ENCODE measurements at places on chromosomes 4 and X.
A peak's percentile ranks its signal among the peaks of the same experiment; 100 is the strongest.

DNA sequence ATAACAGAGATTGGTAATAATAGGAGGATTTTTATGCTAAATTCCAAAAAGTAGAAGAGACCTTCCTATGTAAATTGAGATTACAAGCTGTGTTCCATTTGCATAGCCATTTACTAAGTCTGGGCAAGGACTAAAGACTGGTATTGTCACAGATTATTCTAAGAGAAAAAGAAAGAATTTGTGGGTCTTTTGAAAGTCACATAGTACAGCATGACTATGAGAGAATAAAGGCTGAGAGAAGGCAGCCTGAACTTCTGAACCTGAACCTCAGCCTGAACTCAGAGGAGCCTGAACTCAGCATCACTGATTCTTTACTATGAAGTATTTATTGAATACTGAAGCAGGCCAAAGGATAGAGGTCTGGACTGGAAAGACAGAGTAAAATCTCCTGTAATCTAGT is 297.5 kb downstream of the STPG2 start:
- no peak for DNase-seq

DNA sequence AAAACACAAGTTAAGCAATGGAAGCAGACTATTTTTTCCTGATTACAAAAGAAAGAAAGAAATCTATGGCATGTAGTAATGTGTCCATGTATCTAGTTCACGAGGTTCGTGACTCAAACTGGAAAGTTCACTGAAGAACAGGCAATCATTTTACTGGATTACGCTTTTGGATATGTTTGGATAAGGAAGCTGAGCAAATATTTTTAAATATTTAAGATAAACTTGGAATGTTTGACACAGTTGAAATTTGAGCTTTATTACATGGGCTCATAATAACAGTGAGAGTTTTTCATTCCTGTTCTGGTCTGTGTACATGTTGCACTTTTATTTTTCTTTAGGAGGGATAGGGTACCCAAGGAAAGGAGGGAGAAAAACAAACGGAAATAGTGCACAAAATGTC is 244.2 kb upstream of the GK2 start:
- no peak for DNase-seq

DNA sequence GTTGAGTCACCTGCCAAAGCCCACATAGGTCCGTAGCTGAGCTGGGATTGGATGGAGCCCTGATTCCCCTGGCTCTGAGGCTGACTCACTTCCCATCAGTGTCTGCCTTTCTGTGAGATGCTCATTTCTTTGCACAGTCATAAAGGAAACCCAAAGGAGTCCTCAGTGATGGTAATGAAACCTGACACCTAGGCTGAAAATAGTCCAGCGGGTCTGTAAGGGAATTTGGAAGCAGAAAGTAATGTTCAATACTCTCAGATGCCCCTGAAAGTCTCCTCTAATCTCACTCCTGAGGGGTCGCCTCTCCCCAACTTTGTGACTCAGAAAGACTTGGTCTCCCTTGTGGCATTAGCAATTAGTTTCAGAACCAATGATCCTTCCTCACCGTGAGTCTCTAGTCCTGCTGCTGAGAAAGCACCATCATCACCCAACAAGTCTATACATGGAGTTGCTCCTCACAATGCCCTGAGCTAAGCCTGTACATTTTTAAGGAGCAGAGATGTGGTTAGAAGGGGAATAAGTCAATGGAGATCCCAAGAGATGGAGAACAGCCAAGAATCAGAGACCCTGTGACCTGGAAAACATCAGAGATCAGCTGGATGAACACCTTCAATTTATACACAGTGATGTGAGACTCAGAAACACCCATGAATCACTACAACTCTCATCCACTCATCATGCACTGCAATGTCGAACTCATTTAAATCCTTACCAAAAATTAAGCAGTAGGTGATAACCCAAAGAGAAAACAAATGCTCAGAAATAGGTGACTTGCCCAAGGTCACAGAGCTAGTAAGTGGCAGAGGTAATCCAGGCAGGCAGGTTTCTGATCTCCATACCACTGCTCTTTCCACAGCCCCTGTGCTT is 219.0 kb upstream of the CPEB2 start:
- peak; percentile 23 for DNase-seq

- DNase-seq, result no peak
Observed at GRCh38 chr4:124209211-124209610, 503.3 kb downstream of the ANKRD50 start.

DNA sequence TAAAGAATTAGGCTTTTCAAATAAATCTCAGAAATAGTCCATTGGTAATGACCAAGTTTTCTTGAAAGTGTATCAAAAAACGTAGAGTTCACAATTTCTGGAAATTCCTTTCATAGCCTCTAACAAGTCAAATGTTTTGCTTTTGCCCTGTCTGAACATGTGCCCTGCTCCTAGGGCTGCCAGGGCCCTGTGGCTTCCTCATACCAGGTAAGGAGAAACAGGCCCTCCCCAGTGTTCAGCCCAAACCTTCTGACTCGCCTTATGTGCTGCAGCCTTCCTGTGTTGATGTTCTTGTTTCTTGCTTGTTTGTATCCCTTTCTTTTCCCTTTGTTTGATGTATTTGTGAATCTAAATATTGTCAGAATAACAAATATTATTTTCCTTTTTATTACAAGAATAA is 146.1 kb upstream of the PACRGL start:
- DNase-seq, result no peak

DNA sequence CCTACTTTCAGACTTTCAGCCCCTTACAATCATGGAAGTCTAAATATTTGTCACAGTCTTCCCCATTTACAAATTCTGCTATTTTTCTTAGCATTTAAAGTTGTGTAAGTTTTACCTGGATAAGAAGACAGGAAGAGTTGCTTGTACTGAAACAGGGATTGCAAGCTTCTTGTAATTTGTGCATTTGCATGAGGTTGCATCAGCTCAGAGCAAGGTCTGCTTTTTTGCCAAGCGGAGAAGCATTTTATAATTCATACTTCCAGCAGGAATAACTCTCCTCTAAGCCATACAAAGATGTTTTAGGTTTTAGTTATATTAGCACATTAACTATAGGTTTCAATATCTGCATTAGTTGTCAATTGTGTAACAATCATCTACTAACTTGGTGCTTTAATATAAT is 922.0 kb upstream of the PABPC4L start:
- DNase-seq, result no peak

- no peak for DNase-seq
Observed at GRCh38 chrX:75158054-75158453, 2.0 kb upstream of the ABCB7 start.

GRCh38 chr4:99100876-99101275 is 12.3 kb upstream of the ADH5 start:
- no peak for DNase-seq

DNA sequence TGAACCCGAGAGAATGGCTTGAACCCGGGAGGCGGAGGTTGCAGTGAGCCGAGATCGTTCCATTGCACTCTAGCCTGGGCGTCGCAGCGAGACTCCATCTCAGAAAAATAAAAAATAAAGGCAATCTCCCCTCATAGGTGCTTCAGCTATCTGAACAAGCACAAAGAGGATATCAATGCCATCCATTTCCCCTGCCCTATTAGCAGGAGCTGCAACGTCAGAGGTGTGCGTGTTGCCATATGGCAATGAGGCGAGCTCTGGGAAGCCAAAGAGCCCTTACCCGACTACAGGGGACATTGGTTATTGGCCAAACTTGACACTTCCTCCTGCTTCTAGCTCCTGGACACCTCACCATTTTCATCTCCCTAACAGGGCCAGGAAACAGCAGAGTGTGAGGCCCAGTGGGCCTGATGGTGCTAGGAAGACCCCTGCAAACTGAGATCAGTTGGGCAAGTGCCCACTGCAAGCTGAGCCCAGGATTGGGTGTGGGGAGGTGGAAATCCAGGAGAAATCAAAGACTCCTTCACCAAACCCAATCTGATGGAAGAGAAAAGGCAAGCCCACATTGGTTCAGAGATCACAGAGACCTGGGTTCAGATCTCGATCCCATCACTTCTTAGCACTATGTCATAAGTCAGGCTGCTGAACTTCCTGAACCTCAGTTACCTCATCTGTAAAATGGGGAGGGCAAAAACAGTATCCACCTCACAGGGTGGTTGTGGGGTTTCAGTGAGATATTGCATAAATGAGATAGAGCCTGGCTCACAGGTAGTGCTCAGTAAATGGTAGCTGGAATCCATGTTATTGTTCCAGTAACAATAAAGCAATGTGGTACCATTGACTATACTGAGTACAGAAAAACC is 21.2 kb downstream of the SLC25A5 start:
- no peak for DNase-seq

DNA sequence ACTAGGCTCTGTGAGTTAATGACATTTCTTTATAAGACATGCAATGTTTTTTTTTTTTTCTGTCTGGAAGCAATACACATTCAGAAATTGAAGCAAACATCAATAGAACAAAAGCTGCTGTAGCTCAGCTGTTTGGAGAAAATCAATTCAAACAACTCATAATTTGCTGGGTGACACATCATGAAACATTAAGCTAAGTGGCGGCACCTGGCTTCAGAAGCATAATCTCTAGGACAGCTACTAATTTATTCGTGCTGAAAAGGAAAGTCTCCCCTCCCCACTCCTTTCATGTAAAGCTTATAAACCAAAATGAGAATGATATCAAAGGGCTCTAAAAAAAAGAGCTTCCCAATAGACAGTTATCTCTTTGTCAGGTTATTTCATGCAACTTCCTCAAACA is 73.9 kb downstream of the LUZP4 start:
- DNase-seq, result no peak

DNA sequence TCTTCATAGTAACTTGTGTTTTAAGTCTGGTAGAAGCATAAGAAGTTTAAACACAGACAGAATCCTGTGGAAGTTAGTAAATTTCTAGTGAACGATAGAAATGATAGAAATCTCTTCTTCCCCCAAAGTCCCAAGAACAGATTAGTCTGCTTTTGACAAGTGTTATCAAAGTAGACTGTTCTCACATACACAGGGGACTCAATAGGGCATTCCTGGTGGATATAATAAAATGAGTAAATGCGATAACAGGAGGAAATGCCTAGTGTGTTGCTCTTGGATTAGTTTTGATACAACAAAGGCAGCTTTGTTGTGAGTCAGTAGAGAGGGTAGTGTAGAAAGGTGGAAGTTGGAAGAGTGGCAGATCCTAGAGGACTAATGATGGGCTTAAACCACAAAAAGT is 43.5 kb downstream of the CLCN3 start:
- no peak for DNase-seq

- no peak for DNase-seq
Observed at GRCh38 chr4:157280673-157281072, 60.1 kb downstream of the GRIA2 start.

- DNase-seq, result no peak
Observed at GRCh38 chr4:186946682-186947294, 223.1 kb upstream of the FAT1 start.

GRCh38 chr4:26803211-26803861 is 57.3 kb upstream of the STIM2 start:
- DNase-seq, result no peak

DNA sequence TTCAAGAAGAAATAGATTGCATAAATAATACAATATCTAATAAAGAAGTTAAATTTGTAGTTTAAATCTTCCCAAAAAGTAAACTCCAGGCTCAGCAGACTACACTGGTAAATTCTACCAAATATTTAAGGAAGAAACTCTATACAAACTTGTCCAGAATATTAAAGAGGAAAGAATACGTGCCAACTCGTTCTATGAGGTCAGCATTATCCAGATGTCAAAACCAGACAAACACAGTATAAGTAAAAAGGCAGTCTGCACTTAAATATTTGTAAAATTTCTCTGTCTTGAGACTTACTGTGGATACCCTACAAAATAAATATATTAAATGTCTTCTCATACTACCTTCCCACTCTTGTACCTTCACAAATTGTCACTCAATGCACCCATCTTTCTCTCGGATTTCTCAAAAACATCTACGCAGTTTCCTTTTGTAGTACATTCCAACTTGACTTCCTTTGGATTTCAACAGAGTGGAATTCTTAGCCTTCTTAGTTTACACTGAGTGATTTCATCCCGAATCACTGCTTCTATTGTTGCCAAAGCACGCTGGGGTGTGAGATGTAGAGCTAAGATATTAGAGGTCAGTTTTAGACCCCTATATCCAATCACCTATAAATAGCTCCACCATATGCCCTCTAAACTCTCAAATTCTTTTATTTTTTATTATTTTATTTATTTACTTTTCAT is 71.6 kb upstream of the MAB21L2 start:
- DNase-seq, result no peak

GRCh38 chr4:144818136-144818535 is 172.2 kb downstream of the HHIP start:
- no peak for DNase-seq

GRCh38 chr4:177356206-177356605 is 46.5 kb downstream of the NEIL3 start:
- no peak for DNase-seq

GRCh38 chrX:76555816-76556215 is 128.3 kb downstream of the MAGEE1 start:
- no peak for DNase-seq

DNA sequence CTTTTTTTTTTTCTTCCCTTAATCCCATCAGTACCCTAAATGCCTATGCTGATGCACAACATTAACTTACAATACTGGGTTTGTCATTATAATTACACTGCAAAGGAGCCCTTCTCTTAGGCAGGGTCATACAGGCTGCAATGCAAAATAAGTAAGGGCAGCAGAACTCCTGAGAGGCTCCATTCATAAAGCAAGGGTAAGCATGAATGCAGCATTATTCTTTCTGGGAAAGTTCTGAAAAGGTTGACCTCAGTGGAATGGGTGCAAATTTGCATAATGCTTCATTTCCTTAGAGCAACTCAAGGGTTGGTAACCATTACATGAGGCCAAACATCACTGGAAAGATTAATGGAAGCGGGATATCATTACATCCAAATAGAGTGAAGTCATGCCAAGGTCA is 789.2 kb downstream of the KLHL13 start:
- DNase-seq, result no peak

- DNase-seq, result no peak
Observed at GRCh38 chr4:71360844-71361243, 22.0 kb downstream of the SLC4A4 start.

DNA sequence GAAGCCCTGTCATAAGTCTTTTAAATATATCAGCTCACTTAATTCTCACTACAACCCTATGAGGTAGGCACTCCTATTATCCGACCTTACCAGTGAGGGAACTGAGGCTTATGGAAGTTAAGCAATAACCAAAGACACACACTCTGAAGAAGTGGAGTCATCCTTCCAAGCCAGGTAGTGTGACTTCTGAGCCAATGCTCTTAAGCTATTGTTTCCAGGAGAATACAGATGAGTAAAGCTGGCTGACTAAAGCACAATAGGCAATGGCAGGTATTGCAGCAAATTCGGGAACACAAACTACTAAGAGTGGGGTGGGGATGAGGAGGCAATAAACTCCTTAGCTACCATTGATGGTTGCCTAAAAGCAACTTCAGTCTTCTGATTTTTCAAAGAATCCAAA is 81.8 kb upstream of the KIT start:
- no peak for DNase-seq

- no peak for DNase-seq
Observed at GRCh38 chr4:93029769-93030168, 726.0 kb downstream of the GRID2 start.

- no peak for DNase-seq
Observed at GRCh38 chr4:87933337-87933736, 42.2 kb upstream of the SPP1 start.

DNA sequence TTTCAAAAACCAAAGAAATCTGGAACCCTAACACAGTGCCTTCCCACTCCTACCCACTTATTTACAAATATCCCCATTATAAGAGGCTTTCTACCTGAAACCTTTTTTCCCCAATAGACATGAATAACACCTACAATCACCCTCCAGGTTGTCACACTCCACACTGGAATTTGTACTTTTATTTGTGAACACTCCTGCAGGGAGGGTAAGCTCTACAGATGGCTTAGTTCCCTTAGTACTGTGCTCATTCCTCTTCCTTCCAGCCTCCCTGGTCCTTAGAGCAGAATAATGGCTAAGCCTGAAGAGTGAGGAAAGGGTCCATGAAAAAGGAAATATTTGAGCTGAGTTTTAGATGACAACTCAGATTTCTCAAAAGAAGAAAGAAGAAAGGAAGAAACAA is 22.2 kb upstream of the SULT1E1 start:
- DNase-seq, result no peak
